ENCODE measurements at places on chromosomes 2 and 18. TPM values are rescaled to one million over a fixed set of nuclear protein-coding genes. Genes with fewer than 3 reads are reported as not detected.

The SCN3A gene
- total RNA-seq = 2.4 TPM

GRCh38 chr2:34105006-34105767, 506.1 kb upstream of the FAM98A start:
- H3K36me3 ChIP-seq = no peaks in the 10 kb centered on the region
- no peak overlapping the region for H3K4me3 ChIP-seq
- no peaks in the 10 kb centered on the region for H3K4me1 ChIP-seq
- no peaks in the 10 kb centered on the region for H3K27me3 ChIP-seq

The E2F6 gene
- 13.4 TPM for total RNA-seq

The C2orf78 gene
- not detected for total RNA-seq

DNA sequence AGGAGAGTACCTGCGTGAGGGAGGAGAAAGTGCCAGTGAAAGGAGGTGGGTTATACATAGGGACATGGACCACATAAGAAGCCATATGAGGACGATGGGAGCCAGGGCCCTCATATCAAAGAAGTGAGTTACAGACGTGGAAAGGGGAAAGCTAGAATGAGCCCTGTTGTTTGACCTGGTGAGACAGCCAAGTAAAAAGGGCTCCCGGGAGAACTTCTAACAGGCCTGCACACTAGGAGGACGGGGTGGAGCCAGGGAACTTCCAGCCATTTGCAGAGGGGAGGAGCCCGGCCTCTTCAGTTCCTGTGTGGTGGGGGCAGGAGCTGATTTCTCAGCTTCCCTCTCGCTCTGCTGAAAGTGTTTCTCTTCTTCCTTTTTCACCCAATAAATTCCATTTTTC, 84.1 kb upstream of the SLC66A3 start:
- H3K4me1 ChIP-seq = no peaks in the 10 kb centered on the region
- no peaks in the 10 kb centered on the region for H3K36me3 ChIP-seq
- no peak overlapping the region for H3K4me3 ChIP-seq
- no peak overlapping the region for H3K27ac ChIP-seq
- H3K27me3 ChIP-seq = no peaks in the 10 kb centered on the region

The RUFY4 gene
- 0.45 TPM for total RNA-seq

The CCDC102B gene
- 30.1 TPM for total RNA-seq

- H3K4me3 ChIP-seq = no peak overlapping the region
- no peak for DNase-seq
- H3K36me3 ChIP-seq = no peaks in the 10 kb centered on the region
- no peaks in the 10 kb centered on the region for H3K27me3 ChIP-seq
Measured at GRCh38 chr2:170277951-170278350, 100.0 kb downstream of the MYO3B start.

The FBXO41 gene
- total RNA-seq = 4.7 TPM

The C2orf74 gene
- total RNA-seq = 19.1 TPM

The TNFAIP6 gene
- 3.6 TPM for total RNA-seq

The LTBP1 gene
- total RNA-seq = 573 TPM

- no peaks in the 10 kb centered on the region for H3K4me1 ChIP-seq
- H3K27ac ChIP-seq = no peak overlapping the region
- no peak for DNase-seq
Measured at GRCh38 chr2:170221317-170222288, 43.7 kb downstream of the MYO3B start.

The ZNF892 gene
- 4.3 TPM for total RNA-seq

- no peaks in the 10 kb centered on the region for H3K27me3 ChIP-seq
- H3K4me3 ChIP-seq = no peak overlapping the region
- H3K4me1 ChIP-seq = no peaks in the 10 kb centered on the region
Measured at GRCh38 chr18:32961538-32961937, 188.7 kb upstream of the KLHL14 start.

DNA sequence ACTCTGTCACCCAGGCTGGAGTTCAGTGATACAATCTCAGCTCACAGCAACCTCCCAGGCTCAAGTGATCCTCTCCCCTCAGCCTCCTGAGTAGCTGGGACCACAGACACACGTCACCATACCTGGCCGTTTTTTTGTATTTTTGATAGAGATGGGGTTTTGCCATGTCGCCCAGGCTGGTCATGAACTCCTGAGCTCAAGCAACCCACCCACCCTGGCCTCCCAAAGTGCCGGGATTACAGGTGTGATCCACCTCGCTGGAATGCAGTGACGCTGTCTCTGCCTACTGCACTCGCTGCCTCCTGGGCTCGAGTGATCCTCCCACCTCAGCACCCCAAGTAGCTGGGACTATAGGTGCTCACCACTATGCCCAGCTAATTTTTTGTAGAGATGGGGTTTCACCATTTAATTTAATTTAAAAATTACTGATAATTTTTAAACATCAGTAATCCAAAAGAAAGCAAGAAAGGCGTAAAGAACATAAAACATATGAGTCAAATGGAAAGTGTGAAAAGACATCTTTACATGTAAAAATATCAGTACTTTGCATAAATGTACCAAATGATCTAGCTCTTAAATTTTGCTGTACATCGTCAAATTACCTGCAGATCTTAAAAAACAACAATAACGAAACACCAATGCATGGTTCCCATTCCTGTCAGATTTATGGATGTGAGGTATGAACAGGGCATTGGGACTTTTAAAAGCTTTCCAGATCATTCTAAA, 2.8 kb upstream of the ZNF236 start:
- no peaks in the 10 kb centered on the region for H3K36me3 ChIP-seq
- no peak for DNase-seq
- no peaks in the 10 kb centered on the region for H3K27me3 ChIP-seq
- H3K27ac ChIP-seq = no peak overlapping the region

The C2orf66 gene
- 0.19 TPM for total RNA-seq

- H3K36me3 ChIP-seq = no peaks in the 10 kb centered on the region
- no peaks in the 10 kb centered on the region for H3K4me1 ChIP-seq
- H3K4me3 ChIP-seq = no peak overlapping the region
- H3K27me3 ChIP-seq = no peaks in the 10 kb centered on the region
Measured at GRCh38 chr18:72811047-72811446, 56.7 kb downstream of the NETO1 start.

DNA sequence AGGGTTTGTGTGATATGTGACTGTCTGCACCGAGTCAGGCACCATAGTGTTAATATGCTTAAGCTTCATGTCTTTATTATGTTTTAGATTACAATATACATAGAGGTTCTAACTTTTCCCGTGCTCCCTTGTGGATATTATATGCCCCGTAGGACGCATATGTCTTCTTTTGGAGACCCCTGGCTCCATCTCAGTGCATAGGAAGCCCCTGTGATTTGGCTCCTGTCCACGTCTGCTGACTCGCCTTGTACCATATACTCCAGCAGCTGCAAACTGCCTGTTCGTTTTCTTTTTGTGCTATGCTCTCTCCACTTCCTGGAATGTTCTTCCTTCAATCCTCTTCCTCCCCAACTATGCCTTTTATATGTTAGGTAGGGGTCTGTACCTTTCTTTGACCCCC, 110.9 kb downstream of the PTRHD1 start:
- no peaks in the 10 kb centered on the region for H3K27me3 ChIP-seq
- H3K4me1 ChIP-seq = no peaks in the 10 kb centered on the region
- no peak overlapping the region for H3K27ac ChIP-seq
- no peak for DNase-seq
- no peaks in the 10 kb centered on the region for H3K36me3 ChIP-seq

GRCh38 chr2:5791371-5791770, 99.2 kb downstream of the SOX11 start:
- no peak overlapping the region for H3K27ac ChIP-seq
- no peaks in the 10 kb centered on the region for H3K4me1 ChIP-seq
- no peak overlapping the region for H3K4me3 ChIP-seq

The SLC9A4 gene
- total RNA-seq = not detected

The DSG1 gene
- not detected for total RNA-seq

DNA sequence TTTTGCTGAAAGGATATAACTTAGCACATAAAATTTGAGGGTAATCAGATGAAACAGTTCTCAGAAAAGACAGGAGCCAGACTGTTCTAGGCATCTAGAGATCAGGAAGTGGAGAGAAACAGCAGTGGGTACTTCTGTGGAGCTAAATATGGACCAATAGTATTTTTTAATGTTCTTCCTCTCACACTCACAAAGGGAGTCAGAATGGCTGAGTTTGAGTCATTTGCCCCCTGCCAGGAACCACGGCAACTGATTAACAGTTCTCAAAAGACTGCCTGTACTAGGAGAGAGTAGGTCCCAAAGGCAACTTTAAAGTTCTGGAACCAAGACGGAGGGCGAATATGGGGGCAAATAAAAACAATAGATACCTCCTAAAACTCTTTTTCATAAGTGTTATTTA, 107.5 kb downstream of the GULP1 start:
- no peaks in the 10 kb centered on the region for H3K36me3 ChIP-seq
- DNase-seq = no peak
- no peak overlapping the region for H3K4me3 ChIP-seq
